ENCODE measurements at places on chromosomes 4 and X. TPM values are rescaled to one million over a fixed set of nuclear protein-coding genes. Genes with fewer than 3 reads are reported as not detected.

ENPP6 gene
- total RNA-seq, result not detected

MTTP gene
- total RNA-seq, result under 0.01 TPM

ARHGEF38 gene
- total RNA-seq, result 0.72 TPM

TEX13D gene
- total RNA-seq, result not detected

RS1 gene
- total RNA-seq, result not detected

GPC3 gene
- total RNA-seq, result under 0.01 TPM

SPANXB1 gene
- not detected for total RNA-seq

ZNF518B gene
- total RNA-seq, result 18.3 TPM

ELF4 gene
- 17.8 TPM for total RNA-seq

TASL gene
- total RNA-seq, result not detected

ADGRG4 gene
- not detected for total RNA-seq

CLIC2 gene
- under 0.01 TPM for total RNA-seq

GSX2 gene
- total RNA-seq, result not detected

XPNPEP2 gene
- not detected for total RNA-seq

GAGE12J gene
- total RNA-seq, result not detected

CPE gene
- total RNA-seq, result 65.2 TPM

TMEM156 gene
- 11.5 TPM for total RNA-seq

SLC10A4 gene
- not detected for total RNA-seq

FRMPD3 gene
- total RNA-seq, result not detected

POLN gene
- 2.4 TPM for total RNA-seq

Data from tracheal epithelial cell (primary cell).